AG09309 (cell line): ENCODE measurements at places on chromosomes 5 and 9.

DNA sequence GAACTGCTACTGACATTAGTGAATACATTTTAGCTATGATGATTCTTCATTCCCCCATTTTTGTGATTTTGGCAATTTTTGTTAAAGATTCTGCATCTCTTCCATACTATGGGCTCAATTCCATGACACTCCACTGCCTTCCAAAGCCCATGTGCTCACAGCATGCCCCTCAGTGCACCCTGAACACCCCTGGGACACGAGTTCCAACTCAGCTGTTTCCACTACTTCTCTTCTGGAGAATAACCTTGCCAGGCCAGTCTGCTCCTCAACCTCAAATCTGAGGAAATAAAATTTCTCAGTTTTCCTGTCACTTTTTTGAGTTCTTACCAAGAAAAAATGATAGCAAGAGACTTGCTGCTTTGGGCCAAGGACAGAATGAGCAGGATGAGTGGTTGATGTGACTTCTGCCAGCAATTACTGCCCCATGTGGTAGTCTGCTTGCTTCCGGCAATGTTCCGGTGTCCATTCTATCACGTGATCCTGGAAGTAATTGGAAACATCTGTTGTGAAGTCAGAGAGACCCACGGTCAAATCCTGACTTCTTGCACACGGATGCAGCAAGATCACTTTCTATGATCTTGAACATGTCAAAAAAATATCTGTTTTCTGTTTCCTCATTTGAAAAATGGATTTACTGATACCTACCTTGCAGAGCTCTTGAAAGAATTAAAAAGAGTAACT, 58.3 kb downstream of the EGFLAM start:
- DNase-seq = peak; percentile 43

GRCh38 chr9:69963803-69964202, 79.8 kb upstream of the MAMDC2 start:
- DNase-seq = no peak

DNA sequence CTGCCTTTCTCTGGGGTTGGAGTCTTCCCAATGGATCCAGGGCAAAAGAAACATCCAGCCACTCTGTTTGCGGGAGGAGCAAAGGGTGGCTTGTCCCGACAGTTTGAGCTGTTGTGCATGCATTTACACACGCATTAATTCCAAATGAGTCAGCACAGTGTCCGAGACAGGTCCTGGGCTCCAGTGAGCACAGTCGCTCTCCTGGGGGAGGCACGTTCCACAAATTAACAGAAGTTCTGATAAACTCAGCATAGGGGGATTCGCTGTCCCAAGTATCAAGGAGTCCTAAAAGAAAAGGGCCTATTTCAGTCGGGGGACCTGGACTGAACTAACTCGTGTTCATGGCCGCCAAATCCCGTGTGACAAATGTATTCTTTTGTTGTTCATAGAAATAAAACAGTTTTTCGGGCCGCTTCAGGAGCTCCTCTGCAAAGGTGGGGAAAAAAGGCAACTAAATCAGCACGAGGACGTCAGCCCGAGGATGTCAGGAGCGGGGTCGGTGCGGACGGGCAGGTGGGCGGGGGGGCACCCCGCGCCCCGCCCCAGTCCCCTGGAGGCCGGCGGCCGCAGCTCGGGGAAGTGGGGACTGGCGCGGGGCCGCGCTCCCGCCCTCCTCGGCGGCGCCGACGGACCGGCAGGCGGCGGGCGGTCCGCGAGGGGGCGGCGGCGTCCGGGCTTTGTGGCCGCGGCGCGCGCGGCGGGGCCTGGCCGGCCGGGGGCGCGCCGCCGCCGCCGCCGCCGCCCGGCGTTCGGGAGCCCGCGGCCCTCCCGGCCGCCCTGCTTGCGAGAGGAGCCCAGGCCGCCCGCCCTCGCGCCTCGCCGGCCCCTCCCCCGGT, at the start of gene MSANTD3:
MSANTD3 (plus strand) TSS at position 614 of the 836 bp plus-strand sequence. CDS start 14,796 bp downstream, outside the sequence.
- no peak for DNase-seq

- DNase-seq = no peak
Observed at GRCh38 chr9:87494970-87495471, 2.6 kb upstream of the DAPK1 start.

- DNase-seq = no peak
Observed at GRCh38 chr9:70484232-70485130, 70.0 kb upstream of the KLF9 start.

DNA sequence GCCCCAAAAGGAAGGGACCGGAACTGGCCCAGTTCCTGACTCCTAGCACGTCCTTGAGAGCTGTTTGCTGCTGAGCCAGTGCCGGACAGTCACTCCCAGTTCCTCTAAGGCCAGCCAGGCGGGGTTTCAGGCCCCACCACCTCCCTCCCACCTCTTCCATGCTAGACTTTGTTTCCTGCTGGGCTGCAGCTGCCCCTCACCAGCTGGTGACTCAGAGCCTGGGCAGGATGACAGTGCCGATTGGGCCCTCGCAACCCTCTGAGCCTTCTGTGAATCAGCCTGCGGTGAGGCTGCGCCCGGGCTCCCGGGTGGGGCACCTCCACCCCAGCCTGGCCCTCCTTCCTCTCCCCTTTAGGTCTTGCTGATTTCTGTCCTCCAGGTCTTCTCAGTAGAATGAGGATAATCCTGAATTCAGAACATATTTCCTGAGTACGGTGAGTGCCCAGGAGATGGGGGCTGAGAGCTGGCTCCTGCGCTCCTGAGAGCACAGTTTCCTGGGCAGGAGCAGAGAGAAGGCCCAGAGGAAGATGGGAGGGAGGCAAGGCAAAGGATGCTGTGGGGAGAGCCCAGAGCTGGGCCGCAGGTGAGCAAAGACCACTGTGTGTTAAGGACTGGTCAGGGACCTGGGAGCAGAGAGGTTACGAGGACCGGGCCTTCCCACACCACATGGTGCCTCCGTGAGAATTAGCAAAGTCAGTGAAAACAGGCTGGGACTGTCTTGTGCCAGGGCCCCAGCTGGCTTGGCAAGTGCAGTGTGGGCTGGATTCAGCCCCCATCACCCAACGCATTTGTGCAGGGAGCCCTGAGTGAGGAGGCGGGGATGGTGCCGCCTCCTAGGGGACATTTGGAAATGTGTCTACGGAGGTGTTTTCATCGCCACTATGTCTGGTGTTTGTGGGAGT, 32.9 kb upstream of the STXBP1 start:
- DNase-seq = peak; percentile 90
